Activated T-cell treated with anti-CD3 and anti-CD28 coated beads, Interleukin-2, amount 50 U/mL, for 72 hours (primary cell): ENCODE measurements at places on chromosomes 5 and 9.
A peak's percentile ranks its signal among the peaks of the same experiment; 100 is the strongest.

DNA sequence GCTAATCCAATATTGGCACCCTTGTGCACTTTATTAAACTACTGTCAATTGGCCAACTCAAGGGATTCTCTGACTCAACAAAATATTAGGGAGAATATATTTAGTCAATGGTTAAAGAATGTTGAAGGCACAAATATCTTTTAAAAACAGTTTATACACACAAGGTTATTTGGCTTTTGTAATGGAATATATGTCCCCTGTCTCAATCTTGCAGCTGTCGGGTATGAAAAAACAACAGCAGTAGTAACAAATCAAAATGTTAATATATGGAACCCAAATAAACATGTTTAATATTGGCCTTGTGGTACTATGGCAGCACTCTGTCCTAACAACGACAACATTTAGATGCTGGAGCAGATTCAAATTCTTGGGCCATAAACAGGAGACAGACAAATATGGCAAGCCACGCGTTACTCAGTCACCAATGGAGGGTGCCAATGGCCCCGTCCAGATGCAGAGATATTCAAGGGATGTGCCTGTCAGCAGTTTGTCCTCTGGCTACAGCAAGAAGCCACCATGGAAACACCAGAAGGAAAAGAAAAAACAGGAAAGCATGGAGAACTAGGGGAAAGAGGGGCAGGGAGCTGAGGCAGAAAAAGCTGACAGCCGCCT lies 342.0 kb downstream of the NDUFS4 start:
- DNase-seq, result no peak

GRCh38 chr5:143142596-143143435 lies 260.7 kb downstream of the NR3C1 start:
- DNase-seq, result no peak

GRCh38 chr5:56494300-56494731 lies 261.2 kb upstream of the ANKRD55 start:
- no peak for DNase-seq

- no peak for DNase-seq
Measured at GRCh38 chr9:137396227-137396626, 26.7 kb downstream of the EXD3 start.

DNA sequence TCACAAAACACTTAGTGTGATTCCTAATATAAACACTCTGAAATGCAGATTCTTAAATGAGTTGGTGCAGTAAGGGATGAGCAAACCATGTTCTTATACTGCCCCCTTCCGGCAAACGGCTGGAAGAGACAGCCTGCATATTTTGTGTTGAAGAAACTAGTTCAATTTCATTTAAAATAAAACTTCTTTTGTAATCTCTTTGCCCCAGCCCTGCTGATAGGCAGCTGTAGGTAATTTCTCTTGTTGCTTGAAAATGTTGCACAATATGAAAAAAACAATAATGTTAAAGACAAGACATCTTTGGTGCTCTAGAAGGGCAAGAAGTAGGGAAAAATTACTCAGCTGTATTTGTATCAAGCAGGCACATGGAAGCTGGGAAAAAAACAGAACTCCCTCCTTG lies 89.7 kb upstream of the CCNG1 start:
- peak; percentile 52 for DNase-seq

DNA sequence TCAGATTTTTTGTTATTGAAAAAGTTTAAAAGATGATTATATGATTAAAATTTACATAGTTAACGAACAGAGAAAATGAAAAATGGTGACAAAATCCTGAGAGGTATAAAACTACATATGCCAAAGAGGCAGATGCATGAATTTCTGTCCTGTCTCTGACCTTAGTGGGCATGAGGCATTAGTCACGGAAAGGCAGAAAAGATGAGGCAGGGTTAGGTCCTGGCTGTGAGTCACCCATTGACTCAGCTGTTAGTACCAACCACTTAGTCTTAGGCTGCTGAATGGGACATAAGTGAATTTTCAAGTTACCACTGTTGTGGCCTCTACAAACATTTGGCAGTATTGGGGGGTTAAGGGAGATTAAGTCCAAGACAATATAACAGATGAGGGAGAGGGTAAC lies 33.1 kb downstream of the RASA1 start:
- DNase-seq, result peak; percentile 58

DNA sequence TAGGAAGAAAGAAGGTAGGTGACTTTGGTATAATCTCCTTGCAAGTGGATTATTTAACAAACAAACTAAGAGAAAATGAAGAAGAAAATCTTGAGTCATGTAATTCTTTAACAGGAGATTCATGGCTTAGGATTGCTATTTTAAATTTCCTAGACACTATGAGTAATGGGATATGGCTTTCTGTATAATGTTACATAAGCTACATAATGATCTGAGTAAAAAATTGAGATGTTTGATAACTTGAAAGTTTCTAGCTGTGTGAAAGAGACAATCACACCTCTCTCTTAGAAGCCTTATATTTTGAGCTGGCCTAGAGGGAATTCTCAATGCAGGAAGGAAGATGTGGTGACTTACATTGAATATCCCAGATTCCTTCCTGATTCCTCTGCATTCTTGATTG lies 92.5 kb downstream of the CDH9 start:
- DNase-seq, result no peak

GRCh38 chr9:127832248-127832647 lies 22.2 kb downstream of the ENG start:
- no peak for DNase-seq

- no peak for DNase-seq
Measured at GRCh38 chr5:124466011-124466410, 280.4 kb downstream of the ZNF608 start.

GRCh38 chr9:121226175-121226574 lies 24.5 kb upstream of the RAB14 start:
- no peak for DNase-seq

DNA sequence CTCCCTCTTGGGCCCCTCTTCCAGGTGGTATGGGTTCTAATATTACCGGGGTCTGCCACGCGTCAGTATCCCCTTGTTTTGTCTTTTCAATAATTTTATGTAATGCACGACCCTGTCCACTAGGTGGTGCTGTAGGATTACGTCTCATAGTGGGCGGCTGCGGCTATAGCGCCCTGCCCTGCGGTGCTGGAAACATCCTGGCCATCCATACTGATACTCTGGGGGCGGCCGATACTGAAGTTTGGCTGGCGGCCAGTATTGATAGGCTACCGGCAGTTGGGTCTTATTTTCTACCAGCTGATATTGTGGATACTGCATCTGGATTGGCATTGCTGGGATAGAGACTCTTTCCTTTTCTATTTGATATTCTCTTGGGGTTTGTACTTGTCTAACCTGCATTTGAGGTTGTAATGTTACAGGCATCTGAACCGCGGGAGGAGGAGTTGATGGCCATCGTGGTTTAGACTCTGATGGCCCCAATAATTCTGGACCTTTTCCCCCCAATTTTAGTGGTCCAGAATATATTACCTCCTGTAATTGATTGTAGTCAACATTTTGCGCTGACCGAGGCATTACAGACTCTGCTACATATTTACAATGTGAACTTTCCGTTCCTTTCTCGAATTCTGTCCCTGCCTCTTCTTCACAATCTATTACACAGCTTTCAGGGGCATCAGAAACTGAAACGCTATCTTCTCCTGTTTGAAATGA lies 3.3 kb upstream of the TMEM141 start:
- peak; percentile 85 for DNase-seq

GRCh38 chr9:137245450-137246421 lies 4.6 kb downstream of the TUBB4B start:
- no peak for DNase-seq

DNA sequence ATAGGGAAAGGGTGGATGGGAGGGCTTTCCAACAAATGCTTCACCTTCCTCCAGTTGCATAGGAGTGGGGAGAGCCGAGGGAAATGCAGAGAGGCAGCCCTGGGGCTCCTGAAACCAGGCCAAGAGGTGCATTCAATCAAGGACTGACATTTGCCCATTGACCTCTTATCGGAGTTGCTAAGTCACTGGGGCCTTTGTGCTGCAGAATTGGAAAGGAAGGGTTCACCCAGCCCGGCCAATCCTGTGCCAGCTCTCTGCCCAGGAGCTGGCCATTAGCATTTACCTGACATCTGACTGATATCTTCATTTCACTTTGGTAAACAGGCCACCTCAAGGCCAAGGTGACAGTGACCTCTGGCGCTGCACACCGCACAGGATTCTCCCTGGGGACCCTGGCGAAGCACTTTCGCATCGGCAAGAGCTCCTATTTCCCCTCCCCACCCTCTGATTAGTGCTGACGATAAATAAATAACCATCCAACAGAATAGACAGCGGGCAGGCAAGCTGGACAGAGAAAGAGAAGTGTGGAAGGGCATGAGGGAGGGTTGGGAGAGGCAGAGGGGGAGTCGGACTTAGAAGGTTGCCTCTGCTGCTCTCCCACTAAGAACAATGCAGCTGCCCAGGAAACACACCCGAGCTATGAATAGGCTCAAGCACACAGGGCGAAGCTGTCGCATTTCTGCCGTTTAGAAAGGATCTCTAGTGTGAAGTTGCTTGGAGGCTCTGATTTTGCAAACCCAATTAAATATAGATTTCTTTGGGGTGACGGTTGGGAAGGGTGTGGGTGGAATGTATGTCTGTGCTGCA lies 57.0 kb upstream of the BOD1 start:
- no peak for DNase-seq

- no peak for DNase-seq
Measured at GRCh38 chr9:135669616-135670285, 6.6 kb downstream of the LCN9 start.

GRCh38 chr5:78293851-78294247 lies 649 bp downstream of the AP3B1 start:
- no peak for DNase-seq

DNA sequence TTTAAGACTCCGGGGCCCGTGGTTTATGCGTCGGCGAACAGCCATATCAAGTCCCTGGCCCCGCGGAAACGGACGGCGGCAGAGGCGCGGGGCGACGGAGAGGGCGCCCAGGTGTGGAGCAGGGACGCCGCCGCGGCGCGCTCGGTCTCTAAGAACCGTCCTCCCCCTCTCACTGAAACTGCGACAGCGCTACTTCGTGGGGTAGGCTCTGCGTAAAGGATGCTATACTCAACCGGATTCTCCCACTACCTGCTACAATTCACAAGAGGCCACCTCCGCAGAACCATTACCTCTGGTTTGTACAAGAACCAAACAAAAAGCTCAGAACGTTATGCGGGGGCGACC lies 404 bp downstream of the MRNIP start:
- peak; percentile 71 for DNase-seq

DNA sequence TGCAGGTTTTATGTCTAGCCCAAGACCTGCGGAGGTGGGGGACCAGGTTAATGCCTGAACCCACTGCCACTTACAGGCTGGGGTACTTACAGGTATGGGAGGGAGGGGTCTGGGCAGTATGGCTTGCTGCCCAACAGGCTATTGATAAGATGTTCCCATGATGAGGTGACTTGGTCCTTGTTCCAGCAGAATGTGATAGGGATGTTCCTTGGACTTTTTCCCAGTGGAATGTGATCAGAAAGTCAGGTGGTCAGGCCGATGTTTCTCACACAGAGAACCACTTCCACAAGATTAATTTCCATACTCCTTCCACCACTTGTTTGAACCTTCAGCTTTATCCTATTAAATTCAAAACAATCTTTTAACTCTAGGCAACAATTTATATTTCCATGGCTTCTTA lies 27.0 kb upstream of the GPX3 start:
- DNase-seq, result no peak

- DNase-seq, result no peak
Measured at GRCh38 chr9:33106827-33107621, 30.6 kb upstream of the SMU1 start.

- no peak for DNase-seq
Measured at GRCh38 chr5:168578538-168579487, at the start of gene PANK3. Gene PANK3, minus strand, starts transcription at chr5:168579368. Its CDS starts 85 bp downstream, at chr5:168579283.

- no peak for DNase-seq
Measured at GRCh38 chr9:30280229-30280900, 2104.1 kb upstream of the ACO1 start.

DNA sequence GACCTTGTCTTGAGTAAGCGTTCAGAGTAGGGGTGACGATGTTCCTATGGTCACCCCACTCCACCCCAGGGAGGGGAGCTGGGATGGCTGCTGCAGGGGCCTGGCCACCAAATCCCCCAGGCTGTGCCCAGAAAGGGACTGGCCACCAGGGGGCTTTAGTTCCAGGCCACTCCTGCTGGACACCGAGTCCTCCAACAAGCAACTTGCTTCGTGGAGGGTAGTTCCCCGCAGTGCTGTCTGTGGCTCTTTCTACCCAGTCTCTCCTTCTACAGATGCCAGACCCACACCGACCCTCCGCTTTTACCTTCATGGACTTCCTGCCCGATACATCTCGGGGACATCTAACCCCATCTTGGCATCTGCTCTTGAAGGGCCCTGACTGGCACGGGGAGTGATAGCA lies 35.7 kb upstream of the GABRP start:
- no peak for DNase-seq

- peak; percentile 33 for DNase-seq
Measured at GRCh38 chr5:31809050-31809870, 170.3 kb downstream of the PDZD2 start.

DNA sequence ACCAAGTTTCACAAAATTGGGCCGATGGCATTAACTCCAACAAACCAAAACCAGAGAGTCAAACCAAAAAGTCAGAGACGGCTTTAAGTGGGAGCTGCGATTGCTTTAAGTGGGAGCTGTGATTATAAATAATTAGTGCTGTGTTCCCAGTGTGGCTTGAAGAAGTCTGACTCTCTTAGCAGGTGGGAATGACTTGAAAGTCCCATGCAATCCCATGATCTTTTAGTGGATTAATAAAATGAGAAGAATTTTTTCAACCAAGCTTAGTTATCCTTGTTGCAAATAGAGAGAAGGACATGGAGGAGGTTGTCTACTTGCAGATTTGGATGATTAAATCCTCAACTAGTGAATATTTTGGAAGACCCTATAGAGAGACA lies 68.5 kb downstream of the MYO10 start:
- no peak for DNase-seq

GRCh38 chr5:116476897-116477537 lies 97.6 kb downstream of the SEMA6A start:
- no peak for DNase-seq

- DNase-seq, result peak; percentile 57
Measured at GRCh38 chr9:36995927-36996705, 38.0 kb downstream of the PAX5 start.

- no peak for DNase-seq
Measured at GRCh38 chr9:5455181-5455580, 4.8 kb downstream of the CD274 start.

GRCh38 chr9:103731541-103731940 lies 362.6 kb upstream of the SMC2 start:
- no peak for DNase-seq

DNA sequence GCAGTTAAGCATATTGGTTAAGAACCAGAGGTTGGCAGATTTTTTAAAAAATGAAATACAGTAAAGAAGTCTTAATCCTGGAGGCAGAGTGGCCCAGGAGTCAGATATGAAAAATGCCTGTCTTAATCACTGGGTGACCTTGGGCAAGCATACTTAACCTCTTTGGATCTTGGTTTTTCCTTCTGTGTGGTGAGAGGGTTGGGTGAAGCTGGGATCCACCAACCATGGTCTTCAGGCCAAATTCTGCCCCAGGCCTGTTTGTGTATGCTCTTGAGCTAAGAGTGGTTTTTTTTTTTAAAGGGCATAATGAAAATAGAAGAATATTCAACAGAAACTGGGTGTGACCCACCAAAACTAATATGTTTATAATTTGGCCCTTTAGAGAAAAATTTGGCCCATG lies 20.0 kb upstream of the TEX48 start:
- no peak for DNase-seq
